ENCODE measurements at places on chromosomes 1 and 21. TPM values are rescaled to one million over a fixed set of nuclear protein-coding genes. Genes with fewer than 3 reads are reported as not detected.

U2AF1 gene
- 19.2 TPM for total RNA-seq

KCNJ6 gene
- not detected for total RNA-seq

KCNC4 gene
- 8.0 TPM for total RNA-seq

KCNN3 gene
- total RNA-seq, result 0.13 TPM

BTBD8 gene
- total RNA-seq, result 2.5 TPM

ECE1 gene
- 53.2 TPM for total RNA-seq

ABCG1 gene
- total RNA-seq, result 53.1 TPM

ILDR2 gene
- 0.46 TPM for total RNA-seq

ST7L gene
- total RNA-seq, result 25.2 TPM

ACBD3 gene
- total RNA-seq, result 52.8 TPM

OR2L3 gene
- not detected for total RNA-seq

BATF3 gene
- 0.74 TPM for total RNA-seq

KIF26B gene
- 5.6 TPM for total RNA-seq

CTBS gene
- total RNA-seq, result 16.9 TPM

OR2L8 gene
- not detected for total RNA-seq

KCNQ4 gene
- 2.7 TPM for total RNA-seq

NBPF12 gene
- 11.1 TPM for total RNA-seq

USP24 gene
- total RNA-seq, result 20.9 TPM

OR2M3 gene
- not detected for total RNA-seq

VPS13D gene
- 200 TPM for total RNA-seq

FCRL5 gene
- total RNA-seq, result not detected

INKA2 gene
- total RNA-seq, result 5.9 TPM

LINGO4 gene
- total RNA-seq, result 0.17 TPM

HIPK1 gene
- 56.4 TPM for total RNA-seq

MIS18A gene
- 2.2 TPM for total RNA-seq

ACTN2 gene
- total RNA-seq, result 0.06 TPM

OR2L5 gene
- total RNA-seq, result not detected
